ENCODE measurements at places on chromosomes 13 and 19. TPM values are rescaled to one million over a fixed set of nuclear protein-coding genes. Genes with fewer than 3 reads are reported as not detected.

ZNF132 gene
- 6.2 TPM for total RNA-seq

CYP4F22 gene
- not detected for total RNA-seq

OR7D2 gene
- not detected for total RNA-seq

SHISA7 gene
- total RNA-seq: not detected

RNF17 gene
- total RNA-seq: not detected

LRRC8E gene
- total RNA-seq: 1.6 TPM

NLRP7 gene
- not detected for total RNA-seq

PCDH17 gene
- total RNA-seq: 2.6 TPM

ALKBH6 gene
- 8.4 TPM for total RNA-seq

KLK4 gene
- total RNA-seq: not detected
